Stimulated activated CD8-positive, alpha-beta memory T cell treated with anti-CD3 and anti-CD28 coated beads, Interleukin-15, amount 100 ng/mL, for 24 hours (primary cell): ENCODE measurements at places on chromosomes 4 and X.

- no peak for DNase-seq
These were observed 401.7 kb downstream of the TLL1 start for GRCh38 chr4:166274775-166275174.

- no peak for DNase-seq
These were observed 11.3 kb downstream of the RASSF6 start for GRCh38 chr4:73608689-73609594.

- no peak for DNase-seq
These were observed 14.0 kb upstream of the ADH5 start for GRCh38 chr4:99102634-99103033.

GRCh38 chr4:27779827-27780226 is 919.2 kb downstream of the STIM2 start:
- no peak for DNase-seq

- no peak for DNase-seq
These were observed 69.8 kb upstream of the SLC7A11 start for GRCh38 chr4:138311771-138312535.

DNA sequence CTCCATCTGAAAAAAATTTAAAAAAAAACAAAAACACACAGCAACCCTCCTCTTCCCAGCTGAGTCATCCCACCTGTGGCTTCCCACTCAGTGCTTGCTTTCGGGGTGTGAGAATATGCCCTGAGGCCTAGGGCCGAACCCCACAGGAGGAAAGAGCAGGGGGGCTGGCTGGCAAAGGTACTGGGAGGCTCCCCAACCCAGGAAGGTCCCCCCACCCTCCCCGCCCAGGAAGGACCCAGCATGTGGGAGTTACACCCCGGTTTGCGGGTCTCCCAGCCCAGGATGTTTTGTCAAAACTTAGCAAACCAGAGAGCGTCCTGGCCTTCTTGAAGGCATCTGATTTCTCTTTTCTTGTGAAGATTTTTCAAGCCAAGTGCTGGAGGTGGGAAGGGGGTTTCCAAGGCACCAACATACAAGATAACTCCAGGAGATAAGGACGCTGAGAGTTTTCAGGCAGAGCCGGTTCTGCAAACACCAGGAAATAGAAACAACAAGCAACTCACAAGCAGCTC is 25.7 kb upstream of the CSF2RA start:
- DNase-seq, result no peak

GRCh38 chr4:147741190-147741788 is 9.4 kb downstream of the ARHGAP10 start:
- DNase-seq, result no peak

DNA sequence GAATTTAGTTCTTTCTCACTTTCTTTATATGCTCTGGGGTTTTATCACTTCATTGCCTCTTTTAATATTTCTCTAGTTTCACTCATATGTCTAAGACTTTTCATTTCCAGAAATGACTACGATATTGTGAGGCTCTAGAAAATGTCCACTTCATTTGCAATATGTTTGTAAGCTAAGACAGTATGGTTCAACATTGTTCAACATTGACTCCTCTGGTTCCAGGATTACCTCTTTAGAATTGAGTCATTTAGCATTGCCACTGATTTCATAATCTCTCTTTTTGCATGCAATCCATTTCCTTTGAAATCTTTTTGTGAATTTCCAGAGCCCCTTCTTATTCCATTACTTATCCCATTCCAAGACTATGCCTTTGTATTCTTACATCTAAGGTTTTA is 32.3 kb downstream of the BBS12 start:
- DNase-seq, result no peak

- DNase-seq, result no peak
These were observed 1.2 kb downstream of the ATP10D start for GRCh38 chr4:47486231-47486673.

DNA sequence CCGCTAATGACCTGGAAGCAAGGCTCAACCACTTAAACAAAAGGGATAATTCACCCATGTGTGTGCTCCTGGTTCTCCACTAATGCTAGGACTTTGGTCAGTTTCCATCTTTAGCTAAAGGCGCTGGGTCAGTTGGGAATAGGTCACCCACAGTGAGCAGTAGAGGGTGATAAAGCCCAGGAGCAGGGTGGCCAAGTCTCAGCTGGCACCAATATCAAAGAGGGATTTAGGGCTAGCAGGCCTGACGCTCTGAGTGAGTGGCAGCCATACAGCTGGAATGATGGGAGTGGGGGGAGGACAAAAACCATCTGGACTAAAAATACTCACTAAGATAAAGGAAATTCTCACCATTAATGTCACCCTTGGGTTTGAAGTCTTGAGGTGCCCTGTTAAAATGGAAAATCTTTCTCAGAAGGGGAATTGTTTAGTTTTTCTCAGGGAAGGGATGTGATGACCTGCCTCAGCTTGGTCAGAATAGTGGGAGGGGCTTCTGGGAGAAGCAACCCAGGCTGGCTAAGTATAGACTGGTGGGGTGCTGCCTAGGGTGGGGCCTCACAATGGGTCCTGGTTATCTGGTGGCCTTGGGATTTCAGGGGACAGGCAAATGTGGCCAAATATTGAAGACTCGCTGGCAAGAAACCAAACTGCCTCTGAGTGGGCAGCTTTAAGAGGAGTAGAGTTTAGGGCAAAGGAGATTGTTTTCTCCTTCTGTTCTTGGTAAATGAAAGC is 47.1 kb downstream of the TSC22D3 start:
- no peak for DNase-seq

- no peak for DNase-seq
These were observed 761.8 kb upstream of the ATOH1 start for GRCh38 chr4:93066749-93067148.

DNA sequence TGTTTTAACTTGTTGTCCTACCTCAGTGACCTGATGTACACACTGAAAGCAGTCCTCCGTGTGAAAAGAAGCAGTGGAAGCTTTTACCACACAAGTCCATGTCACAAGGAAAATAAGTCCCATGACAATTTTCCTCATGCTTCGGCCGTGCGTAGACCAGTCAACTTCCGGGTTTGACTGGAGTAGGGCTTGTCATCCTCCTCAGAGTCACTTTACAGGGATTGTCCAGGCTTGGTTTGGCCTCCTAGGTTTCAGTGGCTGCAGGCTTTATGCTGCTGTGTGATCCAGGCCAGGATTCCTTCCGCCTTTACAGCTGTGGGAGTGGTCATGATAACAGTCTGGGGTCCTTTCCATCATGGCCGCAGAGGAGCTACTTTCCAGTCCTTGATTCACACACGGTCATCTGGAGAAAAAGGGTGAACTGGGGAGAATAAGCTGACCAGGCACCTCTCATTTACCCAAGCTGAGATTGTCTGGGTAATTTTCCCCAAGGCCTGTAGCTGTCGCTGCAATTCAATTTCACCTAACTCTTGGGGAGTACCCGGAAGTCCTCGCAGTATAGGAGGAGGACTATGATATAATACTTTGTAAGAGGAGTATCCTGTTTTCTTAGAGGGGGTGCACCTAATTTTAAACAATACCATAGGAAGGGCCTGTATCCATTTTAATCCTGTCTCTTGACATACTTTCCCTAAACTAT is 206.1 kb upstream of the KLF8 start:
- DNase-seq, result no peak

GRCh38 chr4:157564218-157564617 is 343.7 kb downstream of the GRIA2 start:
- DNase-seq, result no peak

DNA sequence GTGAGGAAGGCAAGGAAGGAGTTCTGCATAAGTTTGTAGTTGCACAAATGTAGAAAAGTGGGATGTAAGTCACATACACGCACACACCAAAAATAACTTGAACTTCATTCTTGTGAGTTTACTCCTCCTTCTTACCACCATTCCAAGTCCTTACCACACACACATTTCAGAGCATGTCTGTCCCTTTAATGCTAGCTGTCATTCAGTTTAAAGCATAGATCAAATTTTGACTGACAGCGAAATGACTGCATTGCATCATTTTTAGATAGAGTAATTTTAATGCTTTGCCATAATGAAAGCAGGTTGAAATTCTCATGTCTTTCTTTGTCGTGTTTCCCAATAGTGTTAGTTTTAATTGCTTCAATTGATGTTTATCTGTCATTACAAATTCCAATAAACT is 629.6 kb upstream of the HTR2C start:
- no peak for DNase-seq

DNA sequence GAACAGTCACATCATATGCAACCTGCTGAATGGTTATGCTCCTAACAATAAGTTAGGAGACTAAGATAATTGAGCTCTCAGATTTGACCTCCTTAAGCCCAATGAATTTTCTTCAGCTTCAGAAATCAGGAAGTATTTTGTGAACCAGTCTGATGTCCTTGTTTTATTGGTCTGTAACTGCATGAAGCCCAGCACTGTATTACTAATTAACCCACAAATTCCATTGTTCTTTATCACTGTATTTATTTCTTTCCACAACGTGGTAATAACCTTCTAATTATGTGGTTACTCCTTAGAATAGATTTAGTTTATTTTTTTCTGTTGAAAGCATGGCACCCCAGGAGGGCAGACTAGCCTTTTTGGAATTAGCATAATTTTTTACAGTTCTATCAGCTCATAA is 3.9 kb upstream of the MFAP3L start:
- DNase-seq, result no peak

DNA sequence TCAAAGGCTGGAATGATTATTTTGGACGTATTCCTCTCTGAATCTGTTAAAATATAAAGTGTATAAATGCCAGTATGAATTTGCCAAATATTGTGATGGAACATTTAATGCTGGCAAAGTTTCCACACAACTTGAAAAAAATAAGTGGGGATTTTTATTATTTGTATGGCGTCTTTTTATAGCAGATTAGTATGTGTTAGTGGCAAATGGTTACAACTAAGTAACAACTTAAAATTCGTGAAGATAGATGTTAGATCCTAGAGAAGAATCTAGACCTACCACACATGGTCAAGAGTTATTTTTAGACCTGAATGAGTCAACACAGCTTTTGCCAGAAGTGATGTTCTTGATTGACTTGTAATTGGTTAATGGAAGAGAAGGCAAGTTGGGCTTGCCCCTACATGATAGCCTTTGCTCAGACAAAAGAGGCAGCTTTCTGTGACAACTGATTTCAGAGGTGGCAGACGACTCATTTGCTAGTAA is 4.8 kb downstream of the CPE start:
- no peak for DNase-seq

- no peak for DNase-seq
These were observed 386.8 kb downstream of the UNC5C start for GRCh38 chr4:95161781-95162469.

DNA sequence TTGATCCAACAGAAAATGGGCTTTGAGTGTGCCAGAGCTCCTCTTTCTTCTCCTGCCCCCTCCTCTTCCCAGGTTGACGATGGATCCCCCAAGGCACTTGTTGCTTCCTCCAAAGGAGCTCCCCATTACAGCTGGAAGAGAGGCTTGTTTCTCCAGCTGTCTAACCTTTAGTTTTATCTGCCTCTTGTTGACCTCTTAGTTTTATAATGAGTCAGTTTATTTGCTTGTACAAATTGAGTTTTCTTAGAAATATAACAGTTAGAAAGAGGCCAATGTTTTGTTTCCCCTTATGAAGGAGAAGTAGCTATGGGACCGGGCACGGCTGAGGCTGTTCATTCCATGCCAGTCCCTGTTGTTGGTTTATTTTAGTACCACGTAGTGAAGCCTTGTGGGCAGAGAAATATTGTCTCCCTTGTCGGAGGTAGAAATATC is 158.2 kb downstream of the SPRY1 start:
- no peak for DNase-seq

- DNase-seq, result no peak
These were observed 31.4 kb upstream of the SLC25A31 start for GRCh38 chr4:127698789-127699200.

DNA sequence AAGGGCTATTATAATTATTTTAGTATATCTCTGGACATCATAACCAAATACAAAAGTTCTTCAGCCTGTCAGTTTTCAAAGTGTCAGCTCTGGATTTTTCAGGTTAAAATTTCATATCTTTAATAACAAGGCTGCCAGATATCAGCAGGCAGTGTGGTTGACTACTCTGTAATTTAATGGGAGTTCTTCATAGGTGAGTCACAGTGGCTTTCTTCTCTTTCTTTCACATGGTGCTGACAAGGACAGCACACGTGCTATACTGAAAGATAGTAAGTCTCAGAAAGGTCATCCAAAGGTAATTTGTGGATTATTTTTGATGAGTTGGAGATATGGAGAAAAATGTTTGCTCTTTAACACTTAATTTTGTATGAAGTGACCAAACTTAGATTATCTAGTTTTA is 43.2 kb downstream of the GALNT7 start:
- DNase-seq, result no peak

- DNase-seq, result no peak
These were observed 41.1 kb upstream of the NKAP start for GRCh38 chrX:119984652-119985051.

- DNase-seq, result no peak
These were observed 2.9 kb upstream of the MSL3 start for GRCh38 chrX:11754958-11755645.

- no peak for DNase-seq
These were observed 12.0 kb upstream of the DCHS2 start for GRCh38 chr4:154503598-154503997.

DNA sequence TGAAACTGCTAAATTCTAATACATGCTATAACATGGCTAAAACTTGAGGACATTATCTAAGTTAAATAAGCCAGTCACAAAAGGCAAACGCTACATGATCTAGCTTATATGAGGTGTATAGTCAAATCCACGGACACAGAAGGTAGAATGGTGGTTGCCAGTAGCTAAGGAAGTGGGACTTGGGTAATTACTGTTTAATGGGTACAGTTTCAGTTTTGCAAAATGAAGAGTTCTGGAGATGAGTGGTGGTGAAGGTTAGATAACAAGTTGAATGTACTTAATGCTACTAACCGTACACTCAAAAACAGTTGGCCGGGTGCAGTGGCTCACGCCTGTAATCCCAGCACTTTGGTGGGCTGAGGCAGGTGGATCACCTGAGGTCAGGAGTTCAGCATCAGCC is 644.5 kb upstream of the DIPK2B start:
- no peak for DNase-seq

GRCh38 chrX:130117166-130117565 is 6.9 kb upstream of the ELF4 start:
- DNase-seq, result no peak

GRCh38 chrX:28719620-28720019 is 132.4 kb downstream of the IL1RAPL1 start:
- DNase-seq, result no peak

DNA sequence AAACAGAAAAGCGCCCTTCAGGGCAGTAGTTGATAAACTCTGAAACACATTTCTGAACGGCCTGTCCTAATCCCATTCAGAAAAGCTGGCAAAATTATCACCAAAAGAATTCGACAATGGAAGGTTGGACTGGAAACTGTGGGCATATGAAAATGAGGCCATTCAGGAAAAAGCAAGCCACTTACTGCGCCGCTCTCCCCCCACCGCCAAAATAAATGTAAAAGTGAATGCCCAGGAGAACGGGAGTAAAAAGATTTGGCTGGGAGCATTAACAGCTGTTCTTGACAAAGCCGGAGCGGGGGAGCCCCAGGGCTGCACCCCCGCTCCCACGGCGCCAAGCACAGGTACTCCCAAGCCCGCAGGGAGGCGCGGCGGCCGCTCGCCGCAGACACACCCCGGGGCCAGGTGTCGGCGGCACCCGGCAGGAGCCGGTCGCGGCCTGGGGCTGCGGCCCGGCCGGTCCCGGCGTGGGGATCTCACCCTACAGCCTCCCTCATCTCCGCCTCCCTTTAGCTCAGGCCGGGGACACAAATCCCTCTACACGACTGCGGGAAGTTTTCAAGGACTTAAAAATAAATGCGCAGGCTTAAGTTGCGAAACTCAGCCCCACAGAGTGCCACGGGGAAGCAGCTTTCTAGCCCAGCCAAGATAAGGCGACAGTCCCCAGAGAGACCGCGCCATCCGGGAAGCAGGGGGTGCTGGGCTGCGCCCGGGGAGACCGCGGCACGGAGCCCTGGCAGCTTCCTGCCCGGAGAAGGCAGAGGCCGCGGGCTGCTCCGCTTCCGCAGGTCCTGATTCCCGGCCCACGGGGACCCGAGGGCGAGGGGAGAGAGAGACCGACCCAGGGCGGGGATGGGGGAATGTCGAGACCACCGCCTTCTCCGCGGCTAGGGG is 593 bp downstream of the SH3RF1 start:
- no peak for DNase-seq
